ENCODE measurements at places on chromosomes 7 and 10.

DNA sequence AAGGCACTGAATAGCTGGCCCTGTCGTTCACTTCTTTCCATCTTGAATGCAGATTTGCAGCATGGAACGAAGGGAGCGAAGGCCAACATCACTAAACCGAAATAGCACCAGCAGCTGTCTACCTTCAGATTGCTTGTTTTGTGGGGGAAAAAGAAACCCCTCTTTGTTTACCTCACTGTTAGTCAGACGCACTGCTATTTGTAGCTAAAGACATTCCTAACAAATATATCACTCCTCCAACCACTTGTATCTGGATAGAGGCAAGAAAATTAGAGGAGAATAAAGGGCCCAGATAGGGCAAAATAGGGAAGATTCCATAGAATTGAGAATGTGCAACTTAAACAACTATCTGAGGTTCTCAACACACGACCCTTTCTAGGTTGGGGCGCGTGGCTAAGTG, 26.5 kb downstream of the ANK3 start:
- DNase-seq: no peak

DNA sequence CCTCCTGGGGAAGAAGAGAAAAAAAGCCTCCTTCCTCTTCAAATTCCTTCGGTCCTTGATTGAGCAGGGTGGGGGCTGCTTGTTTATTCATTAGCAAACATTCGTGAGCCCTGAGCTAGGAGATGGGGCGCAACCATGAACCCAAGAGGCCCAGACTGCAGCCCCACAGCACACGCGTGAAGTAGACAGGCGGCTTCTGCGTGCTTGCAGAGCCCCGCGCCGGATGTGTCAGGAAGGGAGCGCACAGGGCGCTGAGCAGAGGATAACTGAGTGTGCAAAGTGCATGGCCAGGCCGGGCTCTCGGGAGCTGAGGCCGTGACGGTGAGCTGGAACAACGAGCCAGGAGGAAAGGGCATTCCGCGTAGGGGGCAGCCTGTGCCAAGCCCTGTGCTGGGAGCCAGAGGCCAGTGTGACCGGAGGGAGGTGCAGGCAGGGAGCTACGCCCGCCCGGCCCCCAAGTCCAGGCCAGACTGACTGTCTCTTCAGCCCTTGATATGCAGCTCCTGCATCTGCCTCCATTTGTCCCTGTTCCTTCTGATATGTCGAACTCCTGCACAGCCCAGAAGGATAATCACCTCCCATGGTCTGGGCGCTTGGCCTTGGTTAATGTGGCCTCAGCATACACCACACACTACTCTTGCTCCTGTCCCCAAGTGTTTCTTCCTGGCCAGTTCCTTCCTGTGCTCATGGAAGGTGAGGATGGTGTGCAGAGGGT, 4.6 kb downstream of the FOXL3 start:
- no peak for DNase-seq

GRCh38 chr7:129122078-129122750, 22.3 kb upstream of the TSPAN33 start:
- no peak for DNase-seq

DNA sequence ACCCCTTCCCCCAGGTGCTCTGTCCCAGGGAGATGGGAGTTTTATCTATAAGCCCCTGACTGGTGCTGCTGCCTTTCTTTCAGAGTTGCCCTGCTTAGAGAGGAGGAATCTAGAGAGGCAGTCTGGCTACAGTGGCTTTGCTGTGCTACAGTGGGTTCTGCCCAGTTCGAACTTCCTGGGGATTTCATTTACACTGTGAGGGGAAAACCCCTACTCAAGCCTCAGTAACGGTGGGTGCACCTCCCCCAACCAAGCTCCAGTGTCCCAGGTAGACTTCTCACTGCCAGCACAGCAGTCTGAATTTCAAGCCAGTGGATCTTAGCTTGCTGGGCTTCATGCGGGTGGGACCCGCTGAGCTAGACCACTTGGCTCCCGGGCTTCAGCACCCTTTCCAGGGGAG, 143.5 kb upstream of the IMMP2L start:
- DNase-seq: no peak

DNA sequence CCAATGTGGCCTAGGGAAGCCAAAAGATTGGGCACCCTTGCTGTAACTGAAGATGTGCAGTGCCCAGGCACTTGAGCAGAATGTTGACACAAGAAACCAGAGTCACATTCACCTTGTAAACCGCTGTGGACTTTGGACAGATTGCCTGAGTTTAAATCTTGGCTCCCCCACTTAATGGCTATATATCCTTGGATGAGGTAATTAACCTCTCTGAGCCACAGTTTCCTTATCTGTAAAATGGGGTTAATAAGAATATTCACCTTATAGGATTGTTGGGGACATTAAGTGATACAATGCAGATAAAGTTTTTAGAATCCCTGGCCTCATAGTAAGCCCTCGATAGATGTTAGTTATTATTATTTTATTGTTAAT, 331.0 kb downstream of the LRMDA start:
- no peak for DNase-seq
